Suprapubic skin (tissue), 4 donors: ENCODE measurements at places on chromosomes 1 and 21.
A peak's percentile ranks its signal among the peaks of the same experiment; 100 is the strongest.

DNA sequence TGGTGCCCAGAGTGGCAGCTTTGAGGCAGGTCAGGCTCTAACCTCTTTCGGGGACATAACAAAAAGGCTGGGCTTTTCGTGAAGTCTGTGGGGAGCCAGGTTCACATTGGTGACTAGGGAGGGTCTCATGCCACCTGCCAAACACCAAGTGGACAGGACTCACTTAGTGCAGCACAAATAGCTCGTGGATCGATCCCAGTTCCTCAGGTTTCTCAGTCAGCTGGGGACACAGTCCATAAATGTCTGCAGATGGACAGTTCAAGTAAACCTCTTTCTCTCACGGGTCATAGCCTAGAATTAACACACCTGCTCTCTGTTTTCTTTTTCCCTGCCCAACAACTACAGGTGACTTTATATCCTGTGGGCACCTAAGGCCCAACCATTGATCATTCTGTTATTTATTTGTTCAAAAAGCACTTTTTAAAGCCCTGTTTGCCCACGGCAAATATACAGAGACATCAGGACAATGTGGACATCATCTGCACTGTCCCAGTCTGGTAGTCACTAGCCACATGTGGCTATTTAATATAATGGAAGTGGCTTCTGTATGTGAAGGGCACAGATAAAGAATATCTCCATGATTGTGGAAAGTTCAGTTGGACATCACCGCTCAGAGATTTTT is 53.5 kb downstream of the CAPN2 start:
- H3K4me3 ChIP-seq, result no peak overlapping the region
- peaks cover 2% of the 10 kb centered on the region for H3K4me1 ChIP-seq
- no peak overlapping the region for H3K27ac ChIP-seq
- DNase-seq, result no peak

DNA sequence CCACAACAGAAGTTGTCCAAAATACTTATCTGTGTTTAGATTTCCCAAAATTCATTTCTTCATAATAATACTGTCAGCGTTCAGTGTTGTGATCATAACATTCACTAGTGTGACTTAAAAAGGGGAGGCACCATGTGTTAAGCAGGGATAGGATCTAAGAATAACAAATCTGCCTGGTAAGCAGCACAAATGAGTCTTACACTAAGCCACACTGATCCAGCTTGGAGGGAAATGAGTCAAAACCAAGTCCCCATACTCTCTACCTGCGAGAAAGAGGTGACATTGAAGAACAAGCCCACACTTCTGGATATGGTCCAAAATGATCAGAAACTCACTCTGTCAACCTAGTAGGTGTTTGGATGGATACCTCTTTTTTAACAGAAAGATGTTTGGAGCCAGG is 145.5 kb downstream of the CRB1 start:
- no peaks in the 10 kb centered on the region for H3K4me1 ChIP-seq
- H3K4me3 ChIP-seq, result no peak overlapping the region
- no peak for DNase-seq
- no peaks in the 10 kb centered on the region for H3K27me3 ChIP-seq
- no peaks in the 10 kb centered on the region for H3K36me3 ChIP-seq
- no peak overlapping the region for H3K27ac ChIP-seq

GRCh38 chr1:51956528-51957509 is 33.7 kb downstream of the RAB3B start:
- DNase-seq, result no peak
- no peak overlapping the region for H3K27ac ChIP-seq
- no peak overlapping the region for H3K4me3 ChIP-seq
- H3K36me3 ChIP-seq, result no peaks in the 10 kb centered on the region
- peaks cover 4% of the 10 kb centered on the region for H3K4me1 ChIP-seq

- H3K27ac ChIP-seq, result no peak overlapping the region
- H3K4me1 ChIP-seq, result no peaks in the 10 kb centered on the region
- peaks cover 64% of the 10 kb centered on the region for H3K27me3 ChIP-seq
- H3K4me3 ChIP-seq, result no peak overlapping the region
- no peak for DNase-seq
- H3K36me3 ChIP-seq, result no peaks in the 10 kb centered on the region
Measured at GRCh38 chr21:36684957-36685714, 13.8 kb upstream of the SIM2 start.

DNA sequence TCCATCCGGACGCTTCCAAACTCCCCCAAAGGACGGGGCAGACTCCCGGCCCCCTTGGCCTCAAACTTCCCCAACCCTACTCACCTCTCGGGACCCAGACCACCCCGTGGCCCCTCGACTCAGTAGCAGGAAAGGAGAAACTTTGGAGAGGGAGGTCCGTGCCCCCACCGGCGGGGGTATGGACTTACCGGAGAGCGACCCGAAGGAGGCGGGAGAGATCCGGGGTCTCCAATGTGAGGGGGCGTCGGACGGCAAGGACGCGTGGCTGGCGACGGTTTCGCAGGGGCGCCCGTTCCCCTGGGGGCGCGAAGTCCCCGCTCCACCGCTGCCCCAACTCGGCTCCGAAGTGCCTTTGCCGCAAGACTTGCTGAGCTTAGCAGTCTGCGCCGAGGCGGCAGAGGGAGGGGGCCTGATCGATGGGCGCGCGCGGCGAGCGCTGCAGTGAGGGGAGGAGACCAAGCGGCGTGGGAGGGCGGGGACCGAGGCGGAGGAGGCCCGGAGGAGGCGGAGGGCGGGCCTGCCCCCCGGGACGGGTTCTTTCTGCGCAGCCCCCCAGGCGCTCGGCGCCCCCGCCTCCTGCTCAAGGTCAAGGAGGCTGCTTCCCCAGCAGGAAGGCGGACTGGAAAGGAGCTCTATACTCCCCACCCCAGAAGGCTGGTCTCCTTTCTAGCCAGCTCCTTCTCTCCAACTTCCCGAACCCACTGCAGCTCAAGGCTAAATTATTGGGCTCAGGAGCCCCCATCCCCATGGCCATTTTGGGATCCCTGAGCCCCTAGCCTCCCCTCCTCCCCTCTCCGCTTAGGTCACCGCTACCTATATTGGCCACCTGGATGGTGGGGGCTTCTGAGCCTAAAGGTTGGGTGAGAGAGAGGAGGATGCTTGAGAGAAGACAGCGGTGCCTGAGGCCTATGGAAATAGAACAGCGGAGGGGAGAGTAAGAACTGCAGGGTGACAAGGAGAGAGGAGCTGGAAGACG is at the start of gene SYT2:
TSS of gene SYT2 (minus strand) at position 385 of the 976 bp plus-strand sequence. CDS start 104,682 bp downstream, outside the sequence.
- peak; percentile 62 for DNase-seq
- no peak within 1 kb of the TSS for H3K27ac ChIP-seq
- H3K36me3 ChIP-seq, result no peaks in the 10 kb centered on the region
- peak within 1 kb of the TSS; percentile 46 for H3K4me3 ChIP-seq

GRCh38 chr1:196094821-196095220 is 513.4 kb downstream of the KCNT2 start:
- no peak overlapping the region for H3K27ac ChIP-seq
- no peaks in the 10 kb centered on the region for H3K36me3 ChIP-seq
- no peaks in the 10 kb centered on the region for H3K27me3 ChIP-seq
- DNase-seq, result no peak

DNA sequence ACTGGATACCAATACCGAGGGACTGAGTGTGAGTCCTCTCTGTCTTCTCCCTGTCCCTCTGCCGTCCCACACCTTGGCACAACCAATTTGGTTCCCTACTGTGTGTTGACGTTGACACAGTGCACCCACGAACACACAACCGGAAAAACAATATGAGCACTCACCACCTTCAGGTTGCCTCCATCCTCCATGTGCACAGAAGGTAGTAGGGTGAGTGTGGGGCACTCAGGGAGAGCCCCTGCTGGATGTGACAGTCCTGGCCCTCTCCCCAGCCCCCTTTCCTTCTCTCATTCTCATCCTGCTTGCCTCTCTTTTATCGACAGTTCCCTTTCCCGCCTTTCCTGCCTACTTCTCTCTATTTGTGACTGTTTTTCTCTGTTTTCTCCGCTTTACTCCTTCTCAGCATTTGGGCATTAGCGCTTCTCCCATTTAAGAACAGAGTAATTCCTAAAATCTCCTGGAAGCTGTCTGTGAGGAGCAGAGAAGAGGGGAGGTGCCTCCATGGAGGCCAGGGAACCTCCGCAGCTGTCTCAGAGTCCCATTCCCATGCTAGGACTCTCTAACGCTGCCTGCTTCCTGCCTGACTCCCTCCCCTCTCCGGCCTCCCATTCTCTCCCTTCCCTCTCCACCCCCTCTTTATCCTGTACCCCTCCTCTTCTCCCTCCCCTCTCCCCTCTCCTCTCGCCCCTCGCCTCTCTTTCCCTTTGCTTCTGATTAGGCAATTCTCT is 16.4 kb downstream of the CADM3 start:
- peaks cover 16% of the 10 kb centered on the region for H3K4me1 ChIP-seq
- H3K27ac ChIP-seq, result no peak overlapping the region
- H3K36me3 ChIP-seq, result no peaks in the 10 kb centered on the region
- DNase-seq, result no peak
- peak overlapping the region; percentile 42 for H3K4me3 ChIP-seq

GRCh38 chr1:194342484-194343262 is 1156.3 kb upstream of the B3GALT2 start:
- H3K4me3 ChIP-seq, result no peak overlapping the region
- H3K27me3 ChIP-seq, result no peaks in the 10 kb centered on the region
- H3K27ac ChIP-seq, result no peak overlapping the region

DNA sequence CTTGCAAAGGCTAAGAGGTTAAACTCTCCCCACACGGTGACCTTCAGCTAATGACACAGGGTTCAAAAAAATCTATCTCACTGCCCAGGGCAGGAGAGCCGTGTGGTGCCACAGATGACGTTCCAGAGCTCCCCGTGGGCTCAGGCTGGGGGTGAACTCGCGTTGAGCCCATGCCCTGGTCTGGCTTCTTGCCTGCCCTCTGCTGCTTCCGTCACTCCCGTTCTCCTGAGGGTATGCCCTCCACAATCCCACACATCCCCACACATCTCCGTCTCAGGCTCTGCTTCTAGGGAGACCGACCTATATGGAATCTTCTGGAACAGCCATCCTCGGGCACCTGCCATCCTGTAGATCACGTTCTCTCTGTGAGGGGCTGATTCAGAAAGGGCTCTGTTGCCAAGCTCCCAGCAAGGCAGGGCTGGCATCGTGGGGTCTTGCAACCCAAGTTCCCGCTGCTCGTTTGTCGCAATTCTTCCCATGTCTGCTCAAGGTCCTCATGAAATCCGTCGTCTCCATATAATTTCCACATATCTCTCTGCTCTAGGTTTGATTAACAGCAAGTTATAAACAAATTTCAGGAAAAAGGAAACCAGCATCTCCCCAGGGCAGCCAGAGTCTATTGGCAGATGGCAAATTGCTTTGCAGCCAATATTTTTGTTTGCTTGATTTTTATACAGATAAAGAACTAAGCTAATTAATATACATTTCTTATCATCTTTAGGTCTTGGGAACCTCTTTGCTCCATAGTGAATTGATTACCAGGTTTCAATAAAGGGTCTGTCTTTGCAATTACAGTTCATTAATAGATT is 278.2 kb downstream of the PTPRU start:
- H3K27ac ChIP-seq, result no peak overlapping the region
- DNase-seq, result no peak
- peaks cover 35% of the 10 kb centered on the region for H3K27me3 ChIP-seq
- H3K4me1 ChIP-seq, result no peaks in the 10 kb centered on the region
- no peaks in the 10 kb centered on the region for H3K36me3 ChIP-seq

DNA sequence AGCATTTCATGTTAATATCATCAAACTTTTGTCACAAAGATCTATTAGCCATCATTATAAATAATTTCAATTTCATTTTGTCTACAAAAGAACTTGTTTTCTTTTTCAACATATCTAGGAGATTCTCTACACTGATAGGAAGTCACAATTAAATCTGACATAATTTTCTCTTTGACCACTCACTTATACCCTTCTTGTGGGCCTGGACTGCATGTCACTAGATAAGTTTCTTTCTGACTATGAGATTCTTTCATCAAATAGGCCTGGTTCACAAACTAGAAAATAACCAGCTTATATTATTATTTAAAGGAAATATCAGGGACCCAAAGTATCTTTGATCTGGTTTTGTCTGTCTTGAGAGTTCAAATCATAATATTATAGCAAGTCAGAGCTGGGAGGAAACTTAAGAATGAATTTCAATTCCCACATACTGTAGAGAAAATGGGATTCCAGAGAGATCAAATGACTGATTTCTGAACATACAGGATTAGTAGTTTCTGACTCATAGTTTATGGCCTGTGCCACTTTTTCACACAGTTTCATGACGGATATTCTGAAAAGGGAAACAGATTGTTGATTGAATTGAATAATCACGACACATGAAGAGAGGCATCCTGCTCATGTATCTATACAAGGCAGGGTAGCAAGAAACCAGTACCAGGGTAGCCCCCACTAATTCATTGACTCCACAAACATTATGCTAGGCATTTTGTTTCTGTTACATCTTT is 355.8 kb downstream of the GPATCH2 start:
- no peaks in the 10 kb centered on the region for H3K36me3 ChIP-seq
- no peaks in the 10 kb centered on the region for H3K27me3 ChIP-seq
- H3K27ac ChIP-seq, result no peak overlapping the region

- H3K27me3 ChIP-seq, result no peaks in the 10 kb centered on the region
- H3K4me3 ChIP-seq, result peak overlapping the region; percentile 75
- DNase-seq, result peak; percentile 90
Measured at GRCh38 chr1:203629507-203630082, 3.0 kb downstream of the ATP2B4 start.

DNA sequence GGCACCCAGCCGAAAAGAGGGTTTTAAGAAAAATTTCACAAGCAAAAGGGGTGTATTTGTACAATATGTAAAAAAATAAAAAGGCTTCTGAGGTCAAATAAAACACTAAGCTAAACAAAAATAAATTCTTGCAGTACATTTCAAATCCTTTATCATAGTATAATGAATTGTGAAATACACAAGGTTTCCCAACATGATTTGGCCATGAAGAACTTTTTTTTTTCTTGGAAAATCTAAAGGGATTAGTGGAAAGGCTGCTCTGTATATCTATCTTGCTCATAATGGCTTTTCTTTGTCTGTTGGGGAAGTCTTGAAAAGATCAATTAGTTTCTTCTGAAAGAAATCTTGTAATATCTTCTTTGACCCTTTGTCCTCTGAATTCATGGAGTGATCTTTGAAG is 593.4 kb downstream of the PLPP3 start:
- no peaks in the 10 kb centered on the region for H3K27me3 ChIP-seq
- DNase-seq, result no peak
- H3K27ac ChIP-seq, result no peak overlapping the region

GRCh38 chr1:42463921-42464320 is 835 bp downstream of the CCDC30 start:
- peaks cover 24% of the 10 kb centered on the region for H3K36me3 ChIP-seq
- DNase-seq, result no peak
- no peak overlapping the region for H3K27ac ChIP-seq
- H3K27me3 ChIP-seq, result no peaks in the 10 kb centered on the region
- H3K4me3 ChIP-seq, result peak overlapping the region; percentile 64
- peaks cover 17% of the 10 kb centered on the region for H3K4me1 ChIP-seq
